ENCODE measurements at places on chromosomes 5 and 9.

GRCh38 chr9:133880136-133880535 is 112.0 kb downstream of the VAV2 start:
- DNase-seq: no peak

DNA sequence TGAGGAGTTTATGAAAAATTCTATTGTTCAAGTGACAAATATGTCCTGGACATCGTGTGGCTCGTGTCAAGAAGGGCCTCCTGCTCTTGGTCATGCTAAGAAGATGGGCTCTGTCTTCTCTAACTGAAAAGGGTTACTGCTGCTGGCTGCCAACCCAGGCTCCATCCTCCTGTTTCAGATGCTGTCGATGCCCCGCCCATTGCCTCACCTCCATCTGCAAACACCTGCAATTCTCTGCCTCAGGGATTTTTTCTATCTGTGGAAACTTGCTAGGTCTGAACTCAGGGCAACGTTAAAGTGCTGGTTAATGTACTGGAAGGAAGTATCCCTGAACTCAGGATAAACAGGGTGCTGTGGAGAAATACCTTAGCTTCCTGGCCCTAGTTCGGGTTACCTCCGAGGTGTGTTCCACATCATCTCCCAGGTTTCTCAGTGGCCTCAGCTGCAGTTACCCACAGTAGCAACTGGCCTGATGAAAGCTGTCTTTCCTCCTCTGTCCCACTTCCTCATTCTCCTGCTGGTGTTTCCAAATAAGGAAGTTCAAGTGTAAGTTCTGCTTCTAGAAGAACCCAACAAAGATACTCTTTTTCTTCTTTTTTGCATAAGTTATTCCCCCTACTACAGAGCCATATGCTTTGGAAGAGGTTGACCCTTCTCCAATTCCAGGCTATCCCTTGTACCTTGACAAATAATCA is 151.7 kb upstream of the SMIM23 start:
- no peak for DNase-seq

DNA sequence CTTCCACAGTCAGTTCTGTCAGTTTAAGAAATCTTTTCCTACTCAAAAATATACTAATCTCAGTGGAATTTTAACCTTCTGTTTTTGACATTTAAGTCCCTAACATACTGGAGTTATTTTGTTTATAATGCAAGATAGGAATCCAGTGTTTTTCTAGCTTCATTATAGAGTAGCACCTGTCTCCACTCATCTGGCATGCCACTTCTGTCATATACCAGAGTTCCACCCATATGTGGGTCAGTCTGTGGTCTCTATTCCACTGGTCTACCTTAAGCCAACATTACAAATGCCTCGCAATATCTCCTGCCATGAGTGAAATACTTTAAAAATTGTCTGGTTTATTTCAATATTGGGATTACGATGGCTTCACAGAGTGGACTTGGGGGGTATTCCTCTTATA is 42.9 kb downstream of the RNF145 start:
- no peak for DNase-seq

DNA sequence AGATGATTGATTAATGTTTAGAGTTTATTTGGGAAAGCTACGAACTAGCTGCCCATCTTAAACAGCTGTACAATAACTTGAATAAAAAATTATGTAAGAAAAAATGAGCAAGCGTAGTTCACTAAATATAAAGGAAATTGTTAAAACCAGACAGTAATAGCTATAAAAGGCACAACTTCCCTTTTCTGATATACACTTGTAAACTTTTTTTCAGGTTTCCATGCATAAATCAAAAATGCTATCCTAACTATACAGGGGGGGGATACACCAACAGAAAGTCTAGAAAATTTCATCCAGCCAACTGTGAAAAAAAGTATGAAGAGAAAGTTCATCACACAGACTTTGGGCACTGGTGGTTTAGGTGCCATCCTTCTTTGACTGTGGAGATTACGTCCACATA is 122.3 kb downstream of the NR3C1 start:
- no peak for DNase-seq

- no peak for DNase-seq
Measured at GRCh38 chr5:17163221-17163620, 54.2 kb upstream of the BASP1 start.

DNA sequence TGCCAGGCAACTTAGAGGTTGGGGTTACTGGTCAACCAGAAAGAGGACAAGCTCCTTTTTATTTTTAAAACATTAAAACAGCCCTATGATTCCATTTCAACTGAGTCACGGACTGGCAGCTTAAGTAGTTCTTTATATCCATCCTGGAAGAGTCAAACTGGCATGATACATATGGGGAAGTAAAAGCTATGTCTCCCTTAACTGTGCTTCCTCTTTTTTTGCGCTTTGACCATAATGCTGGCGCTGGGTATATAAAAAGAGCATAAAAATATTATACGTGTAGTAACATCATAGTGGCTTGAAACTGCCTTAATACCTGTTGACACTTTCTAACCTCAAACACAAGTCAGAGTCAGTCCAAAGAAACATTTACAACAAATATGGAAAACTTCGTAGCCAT is 274.4 kb downstream of the CSNK1G3 start:
- DNase-seq: no peak

- no peak for DNase-seq
Measured at GRCh38 chr9:13386935-13387733, 107.6 kb upstream of the MPDZ start.

GRCh38 chr5:171321447-171321846 is 12.4 kb downstream of the TLX3 start:
- no peak for DNase-seq

DNA sequence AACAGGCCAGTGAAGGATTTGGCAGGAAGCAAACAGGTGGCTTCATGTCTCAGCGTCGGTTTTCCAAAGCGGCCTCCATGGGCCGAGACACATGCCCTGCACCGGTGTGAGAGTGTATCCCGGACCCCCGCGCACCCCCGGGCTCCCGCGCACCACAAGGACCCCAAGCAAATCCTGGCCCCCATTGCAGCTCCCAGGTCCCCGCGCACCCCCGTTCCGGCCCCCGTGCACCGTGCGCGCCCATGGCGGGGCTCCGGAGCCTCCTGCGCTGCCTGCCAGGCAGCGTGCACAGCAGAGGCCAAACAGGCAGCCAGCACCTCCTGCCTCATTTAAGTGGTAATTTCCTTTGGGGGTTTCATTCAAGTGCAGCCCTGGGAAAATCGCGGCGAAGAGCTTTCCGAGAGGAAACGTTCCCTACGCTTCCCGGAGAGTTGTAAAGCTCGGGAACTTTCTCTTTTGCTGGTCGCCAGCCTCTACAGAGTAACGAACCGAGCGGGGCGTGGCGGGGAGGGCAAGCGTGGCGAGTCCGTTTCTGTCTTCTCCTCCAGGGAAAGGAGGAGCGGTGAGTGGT is 145.5 kb upstream of the SLC24A2 start:
- DNase-seq: no peak

DNA sequence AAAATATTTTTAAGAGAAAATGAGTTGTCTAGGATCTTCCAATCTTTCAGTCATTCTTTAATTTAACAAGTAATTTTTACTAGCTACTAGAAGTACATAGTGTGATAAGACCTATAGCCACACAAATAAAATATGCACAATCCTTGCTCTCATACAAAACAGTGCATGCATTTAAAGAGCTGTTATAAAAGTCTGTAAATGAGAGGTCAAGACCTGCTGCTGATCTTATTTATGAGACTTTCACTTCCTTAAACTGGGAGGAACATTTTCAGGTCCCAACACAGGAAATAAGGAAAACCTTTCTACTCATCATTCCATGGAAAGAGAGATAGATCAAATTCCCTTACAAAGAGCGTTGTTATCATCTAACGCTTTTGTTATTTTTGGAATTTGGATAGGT is 54.2 kb upstream of the PAM start:
- DNase-seq: no peak

DNA sequence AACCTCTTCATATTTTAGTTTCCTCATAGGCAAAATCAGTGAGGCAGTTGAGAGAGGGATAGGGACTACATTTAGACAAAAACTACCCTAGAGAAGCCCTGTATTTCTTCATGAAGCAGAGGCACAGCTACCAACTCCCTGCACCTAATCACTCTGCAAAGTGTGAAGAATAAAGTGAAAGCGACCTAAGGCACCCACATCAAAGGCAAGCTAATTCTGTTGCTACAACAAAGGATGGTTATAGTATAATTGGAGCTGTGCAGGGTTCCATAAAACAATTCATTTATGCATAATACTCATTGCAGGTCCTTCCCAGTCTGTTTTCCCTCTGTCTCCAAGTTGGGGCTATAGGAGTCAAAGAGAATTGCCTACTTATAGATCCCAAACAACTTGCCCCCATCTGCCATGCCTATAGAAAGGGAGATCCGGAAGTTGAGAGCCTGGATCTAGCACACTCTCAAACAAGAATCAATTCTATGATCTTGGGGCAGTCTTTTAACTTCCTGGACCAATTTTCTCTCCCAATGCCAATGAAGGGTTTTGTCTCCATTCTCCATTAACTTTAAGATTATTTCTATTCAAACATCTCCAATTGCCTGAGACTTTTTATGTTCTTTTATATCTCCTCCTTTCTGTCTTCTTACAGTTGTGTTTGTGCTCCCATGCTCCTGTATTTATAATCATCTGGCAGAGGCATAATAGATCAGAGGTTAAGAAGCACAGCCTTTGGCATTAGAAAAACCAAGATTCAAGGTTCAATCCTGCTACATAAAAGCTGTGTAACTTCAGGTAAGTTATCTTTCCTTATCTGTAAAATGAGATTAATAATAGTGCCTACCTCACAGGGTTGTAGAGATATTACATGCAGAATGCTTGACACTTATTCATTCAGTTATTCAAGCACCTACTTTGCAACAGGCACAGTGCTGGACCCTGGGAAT is 56.0 kb upstream of the PTGER4 start:
- DNase-seq: no peak

DNA sequence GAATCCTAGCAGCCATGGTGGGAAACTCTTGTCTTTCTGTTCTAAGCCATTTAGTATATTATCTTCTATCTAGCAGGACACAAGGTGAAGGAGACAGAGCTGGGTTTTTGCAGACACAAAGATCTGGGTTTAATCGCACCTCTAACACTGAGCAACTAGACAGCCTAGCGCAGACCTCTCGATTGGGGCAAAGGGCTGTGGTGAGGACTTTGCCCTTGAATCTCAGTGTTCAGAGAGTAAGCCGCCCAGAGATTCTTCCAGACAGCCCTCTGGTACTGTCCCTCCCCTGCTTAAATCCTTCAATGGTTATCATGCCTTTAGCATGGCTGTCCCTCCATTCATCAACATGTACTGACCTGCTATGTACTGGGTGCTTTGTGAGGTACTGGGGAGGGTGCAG is 128.1 kb downstream of the CRB2 start:
- no peak for DNase-seq

GRCh38 chr9:129547063-129547462 is 73.8 kb downstream of the C9orf50 start:
- no peak for DNase-seq

GRCh38 chr9:318646-319045 is 104.0 kb downstream of the DOCK8 start:
- no peak for DNase-seq

- no peak for DNase-seq
Measured at GRCh38 chr5:119302916-119303897, 52.6 kb upstream of the TNFAIP8 start.

GRCh38 chr9:85484235-85484634 is 257.5 kb downstream of the AGTPBP1 start:
- DNase-seq: no peak

GRCh38 chr5:6774721-6775204 is 61.5 kb downstream of the TENT4A start:
- no peak for DNase-seq

GRCh38 chr5:128613766-128614165 is 75.7 kb upstream of the FBN2 start:
- no peak for DNase-seq

DNA sequence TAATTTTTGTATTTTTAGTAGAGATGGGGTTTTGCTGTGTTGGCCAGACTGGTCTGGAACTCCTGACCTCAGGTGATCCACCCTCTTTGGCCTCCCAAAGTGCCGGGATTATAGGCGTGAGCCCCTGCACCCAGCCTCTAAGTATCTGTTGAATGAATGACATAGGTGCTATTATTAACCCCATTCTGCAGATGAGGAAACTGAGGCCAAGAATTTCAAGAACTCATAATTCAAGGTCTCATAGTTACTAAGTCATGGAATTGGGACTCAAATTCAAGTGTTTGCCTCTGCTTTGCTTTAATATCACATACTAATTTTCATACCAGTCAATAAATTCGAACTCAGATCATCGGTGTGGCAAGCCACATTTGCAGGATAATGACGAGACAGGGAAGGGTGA is 1.9 kb downstream of the KIF20A start:
- DNase-seq: no peak

DNA sequence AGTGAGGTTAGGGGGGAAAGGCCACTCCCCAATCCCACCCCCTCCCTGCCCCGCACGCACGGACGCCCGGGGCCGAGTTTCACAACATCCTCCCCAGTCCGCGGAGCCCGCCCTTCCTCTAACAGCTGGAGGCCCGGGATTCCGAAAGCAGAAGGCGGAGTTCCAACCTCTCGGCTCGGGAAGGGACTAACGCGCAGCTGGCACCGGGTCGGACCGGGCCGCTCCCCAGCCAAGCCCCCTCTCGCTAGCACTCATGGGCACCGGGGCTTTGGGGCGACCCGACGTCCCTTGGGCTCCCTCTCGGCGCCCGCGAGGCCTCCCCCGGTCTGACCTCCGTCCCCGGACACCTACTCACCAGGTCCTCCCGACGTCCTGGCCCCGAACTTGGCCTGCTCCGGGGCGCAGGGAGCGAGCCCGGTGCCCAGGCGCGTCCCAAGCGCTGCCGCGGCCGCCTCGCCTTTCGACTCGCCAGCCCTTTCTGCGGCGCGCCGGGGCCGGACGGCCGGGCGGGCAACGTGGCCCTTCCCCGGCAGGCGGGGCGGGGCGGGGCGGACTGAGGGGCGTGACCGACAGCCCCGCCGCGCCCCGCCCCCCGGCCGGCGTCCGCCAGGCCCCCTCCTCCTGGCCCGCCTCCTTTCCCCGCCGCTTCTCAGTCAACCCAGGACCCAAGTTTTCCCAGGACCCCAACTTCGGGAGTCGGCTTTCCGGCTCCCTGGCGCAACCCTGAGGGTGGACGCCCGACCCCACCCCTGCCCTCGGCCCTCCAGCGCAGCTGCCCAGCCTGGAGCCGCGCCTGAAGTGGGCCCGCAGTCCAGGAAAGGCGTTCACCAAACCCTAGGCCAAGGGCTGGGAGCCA is at the start of gene MGAT1:
Gene MGAT1 (minus strand): TSS at position 482 of the 856 bp plus-strand sequence. CDS start 9,835 bp downstream, outside the sequence.
- no peak for DNase-seq

DNA sequence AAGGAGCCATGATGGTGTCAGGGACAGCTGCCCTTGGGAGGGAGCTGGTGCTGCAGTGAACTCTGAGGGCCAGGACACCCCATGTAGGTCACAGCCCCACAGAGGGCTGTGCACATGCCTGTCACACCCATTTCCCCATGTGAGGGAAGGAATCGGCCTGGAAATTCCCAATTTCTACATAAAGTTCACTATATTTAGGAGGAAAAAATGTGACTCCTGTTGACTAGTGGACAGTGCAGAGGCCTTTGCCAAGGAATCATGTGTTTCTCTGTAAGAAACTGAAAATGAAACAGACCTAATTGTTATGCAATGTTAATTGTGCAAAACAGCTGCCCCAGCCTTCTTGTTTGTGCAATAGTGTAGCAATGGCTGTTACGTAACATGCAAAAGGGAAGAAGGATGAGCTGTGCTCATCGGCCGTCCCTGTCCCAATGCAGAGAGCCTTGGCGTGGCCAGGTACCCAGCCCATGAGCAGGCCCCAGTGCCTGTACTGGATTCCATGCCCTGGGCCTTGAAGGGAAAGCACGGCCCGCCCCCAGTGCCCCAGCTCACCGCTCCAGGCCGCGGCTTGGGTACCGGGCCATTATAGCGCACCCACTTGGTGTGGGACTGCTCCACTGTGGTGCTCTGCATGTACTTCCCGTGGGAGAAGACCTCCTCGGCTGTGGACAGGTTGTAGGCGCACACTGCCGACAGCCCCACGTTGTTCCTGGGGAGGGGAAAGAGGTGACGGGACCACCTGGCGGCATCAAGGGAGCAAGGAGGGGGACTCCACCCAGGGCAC is 70.0 kb downstream of the SECISBP2 start:
- no peak for DNase-seq

Measured in NCI-H1417 treated with DMSO at 0.1 percent for 48 hours (cell line).